Stimulated activated CD4-positive, alpha-beta T cell treated with anti-CD3 and anti-CD28 coated beads, Interleukin-2, amount 100 ng/mL, for 24 hours (primary cell): ENCODE measurements at places on chromosomes 3 and 15.
A peak's percentile ranks its signal among the peaks of the same experiment; 100 is the strongest.

GRCh38 chr15:65954289-65954741 lies 85.0 kb downstream of the RAB11A start:
- no peak for DNase-seq

- DNase-seq = no peak
Measured at GRCh38 chr3:46580675-46581074, 14.6 kb upstream of the LRRC2 start.

DNA sequence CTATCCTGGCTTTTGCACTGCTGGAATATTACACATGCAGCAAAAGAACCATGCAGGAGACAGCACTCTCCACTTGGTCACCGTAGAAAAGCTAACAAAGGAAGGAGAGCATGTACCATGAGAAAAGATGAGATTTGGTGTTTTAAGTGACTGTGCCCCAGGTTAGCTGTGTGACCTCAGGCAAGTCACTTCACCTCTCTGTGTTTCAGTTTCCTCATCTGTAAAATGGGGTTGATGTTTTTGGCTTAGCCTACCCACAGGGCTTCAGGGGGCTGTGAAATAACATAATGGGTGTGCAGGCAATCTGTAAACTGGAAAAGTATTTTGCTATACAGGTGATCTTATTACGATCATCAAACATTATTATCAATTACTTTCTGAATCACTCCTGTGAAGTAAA lies 69.3 kb upstream of the SLC6A11 start:
- no peak for DNase-seq

GRCh38 chr3:76669322-76669721 lies 370.6 kb upstream of the ROBO2 start:
- DNase-seq = no peak

DNA sequence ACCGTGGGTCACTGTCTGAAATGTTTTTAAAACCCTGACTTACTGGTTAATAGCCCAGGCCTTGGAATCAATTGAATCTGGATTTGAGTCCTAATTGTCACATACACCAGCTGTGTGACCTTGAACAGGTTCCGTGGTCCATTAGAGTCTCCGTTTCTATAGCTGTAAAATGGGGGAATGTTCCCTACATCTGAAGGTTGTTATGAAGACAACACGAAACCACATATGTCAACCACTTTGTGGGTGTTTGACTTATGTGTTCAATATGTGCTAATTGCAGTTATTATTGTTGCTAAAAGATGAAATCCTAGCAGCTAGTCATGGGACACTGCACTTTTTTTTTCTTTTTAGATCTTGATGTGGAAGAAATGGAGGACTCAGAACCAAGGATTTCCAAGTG lies 35.3 kb downstream of the ZBTB38 start:
- no peak for DNase-seq

DNA sequence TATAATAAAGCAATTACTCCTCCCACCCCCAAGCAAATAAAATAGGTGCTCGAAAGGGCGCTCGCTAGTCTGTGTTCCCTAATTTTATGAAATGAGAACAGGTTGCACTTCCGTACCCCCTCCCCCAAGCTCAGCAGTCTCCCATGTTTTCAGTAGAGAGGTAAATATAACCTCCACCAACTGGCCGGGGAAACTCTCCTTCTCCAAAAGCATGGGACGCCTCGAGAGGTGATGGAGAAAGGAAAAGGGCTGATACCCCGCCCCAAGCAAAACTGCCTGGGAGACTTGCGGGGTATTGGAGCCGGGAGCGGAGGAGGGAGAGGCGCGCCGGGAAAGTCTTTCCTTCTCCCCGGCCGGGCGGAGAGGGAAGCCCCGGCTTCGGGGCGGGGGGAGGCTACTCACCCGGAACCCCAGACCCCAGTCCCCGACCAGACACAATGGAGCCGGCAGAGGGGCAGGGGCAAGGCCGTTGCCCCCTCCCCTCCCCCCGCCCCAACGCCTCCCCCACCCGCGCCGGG lies 605 bp downstream of the DCUN1D1 start:
- peak; percentile 25 for DNase-seq

GRCh38 chr3:151537726-151538125 lies 76.9 kb upstream of the IGSF10 start:
- DNase-seq = no peak

GRCh38 chr3:24502690-24503089 lies 8.0 kb upstream of the THRB start:
- DNase-seq = no peak

DNA sequence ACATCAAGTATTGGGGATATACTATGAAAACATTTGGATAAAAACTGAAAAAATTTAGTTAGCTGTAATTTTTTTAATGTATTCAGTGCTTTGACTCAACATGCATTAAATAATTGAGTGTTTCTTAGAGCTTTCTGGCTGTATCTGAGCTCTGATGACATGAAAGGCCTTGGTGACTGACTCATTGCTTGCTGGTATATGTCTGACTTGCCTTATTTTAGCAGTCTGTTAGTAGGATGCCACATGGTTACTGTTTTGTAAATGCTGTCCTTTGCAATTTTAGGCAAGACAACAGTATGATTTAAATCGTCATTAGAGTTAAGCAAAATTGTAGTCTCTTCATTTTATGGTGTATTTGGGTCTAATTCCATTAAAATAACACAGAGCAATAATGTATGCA lies 199.2 kb downstream of the GHSR start:
- DNase-seq = no peak

DNA sequence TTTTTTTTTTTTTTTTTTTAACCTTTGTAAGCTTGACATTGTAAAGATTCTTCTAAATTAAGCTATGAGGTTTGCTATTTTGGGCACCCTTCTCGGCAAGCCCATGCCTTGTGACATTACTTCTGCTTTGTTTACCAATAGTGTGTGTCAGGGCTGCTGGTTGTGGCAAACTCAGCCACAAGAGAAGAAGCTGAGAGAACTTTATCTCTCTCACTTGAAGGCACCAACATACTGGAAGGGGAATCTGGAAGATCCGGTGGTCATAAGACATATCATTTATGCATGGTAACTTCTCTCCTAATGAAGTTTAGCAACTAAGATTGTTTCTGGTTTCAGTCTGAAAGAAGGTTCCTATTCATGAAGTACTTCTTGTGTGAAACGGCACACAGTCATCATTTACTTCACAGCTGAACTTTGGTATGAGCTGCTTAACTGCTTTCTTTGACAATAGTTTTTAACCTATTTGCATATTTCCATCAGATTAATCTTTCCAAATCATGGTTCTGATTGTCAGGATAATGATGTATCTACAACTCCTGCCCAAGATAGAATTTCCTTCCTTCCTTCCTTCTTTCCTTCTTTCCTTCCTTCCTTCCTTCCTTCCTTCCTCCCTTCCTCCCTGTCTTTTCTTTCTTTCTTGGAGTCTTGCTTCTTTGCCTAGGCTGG lies 189.3 kb downstream of the NFKBIZ start:
- DNase-seq = no peak

- DNase-seq = no peak
Measured at GRCh38 chr3:9157651-9158362, 91.6 kb downstream of the SRGAP3 start.

- peak; percentile 19 for DNase-seq
Measured at GRCh38 chr15:48965972-48966371, 2.3 kb upstream of the SHC4 start.

- DNase-seq = peak; percentile 53
Measured at GRCh38 chr3:31102196-31102879, 207.9 kb upstream of the GADL1 start.

- DNase-seq = no peak
Measured at GRCh38 chr15:28111543-28111942, 12.4 kb upstream of the OCA2 start.

- DNase-seq = no peak
Measured at GRCh38 chr3:25094932-25095685, 333.0 kb upstream of the RARB start.

GRCh38 chr15:42692997-42693396 lies 43.9 kb downstream of the CDAN1 start:
- DNase-seq = no peak

- no peak for DNase-seq
Measured at GRCh38 chr3:30320392-30320791, 286.0 kb upstream of the TGFBR2 start.

- DNase-seq = no peak
Measured at GRCh38 chr3:128767094-128767750, 41.2 kb downstream of the RAB7A start.

DNA sequence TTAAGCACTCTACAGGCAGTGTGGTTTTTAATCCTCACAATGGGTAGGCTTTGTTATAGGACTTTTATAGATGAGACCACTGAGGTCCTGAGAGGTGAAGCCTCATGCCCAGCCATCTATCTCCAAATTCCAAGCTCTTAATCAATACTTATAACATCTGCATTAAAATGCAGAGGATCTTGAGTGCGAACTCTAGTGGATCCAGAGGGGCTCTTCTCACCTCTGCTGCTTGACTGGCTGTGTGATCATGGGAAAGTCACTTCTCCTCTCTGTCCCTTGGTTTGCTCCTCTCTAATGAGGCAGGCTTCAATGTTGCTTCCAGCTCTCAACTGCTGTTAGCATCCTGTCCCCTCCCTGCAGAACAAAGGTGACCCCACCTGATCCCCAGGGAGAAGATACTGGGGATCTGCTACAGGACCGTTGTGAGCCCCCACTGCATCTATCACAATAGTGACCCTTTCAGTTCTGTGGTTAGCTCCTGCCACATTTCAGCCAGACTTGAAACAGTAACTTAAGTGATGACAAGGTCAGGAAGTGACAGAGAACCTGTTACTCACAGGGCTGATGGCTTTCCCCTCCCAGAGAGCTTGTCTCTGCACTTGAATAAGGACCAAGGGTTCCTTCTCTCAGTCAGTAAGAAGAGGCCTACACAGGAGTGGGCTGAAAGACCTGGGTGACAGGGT lies 1.3 kb downstream of the SLC27A2 start:
- peak; percentile 24 for DNase-seq

GRCh38 chr3:183962807-183963206 lies 54.9 kb downstream of the ABCC5 start:
- DNase-seq = no peak

DNA sequence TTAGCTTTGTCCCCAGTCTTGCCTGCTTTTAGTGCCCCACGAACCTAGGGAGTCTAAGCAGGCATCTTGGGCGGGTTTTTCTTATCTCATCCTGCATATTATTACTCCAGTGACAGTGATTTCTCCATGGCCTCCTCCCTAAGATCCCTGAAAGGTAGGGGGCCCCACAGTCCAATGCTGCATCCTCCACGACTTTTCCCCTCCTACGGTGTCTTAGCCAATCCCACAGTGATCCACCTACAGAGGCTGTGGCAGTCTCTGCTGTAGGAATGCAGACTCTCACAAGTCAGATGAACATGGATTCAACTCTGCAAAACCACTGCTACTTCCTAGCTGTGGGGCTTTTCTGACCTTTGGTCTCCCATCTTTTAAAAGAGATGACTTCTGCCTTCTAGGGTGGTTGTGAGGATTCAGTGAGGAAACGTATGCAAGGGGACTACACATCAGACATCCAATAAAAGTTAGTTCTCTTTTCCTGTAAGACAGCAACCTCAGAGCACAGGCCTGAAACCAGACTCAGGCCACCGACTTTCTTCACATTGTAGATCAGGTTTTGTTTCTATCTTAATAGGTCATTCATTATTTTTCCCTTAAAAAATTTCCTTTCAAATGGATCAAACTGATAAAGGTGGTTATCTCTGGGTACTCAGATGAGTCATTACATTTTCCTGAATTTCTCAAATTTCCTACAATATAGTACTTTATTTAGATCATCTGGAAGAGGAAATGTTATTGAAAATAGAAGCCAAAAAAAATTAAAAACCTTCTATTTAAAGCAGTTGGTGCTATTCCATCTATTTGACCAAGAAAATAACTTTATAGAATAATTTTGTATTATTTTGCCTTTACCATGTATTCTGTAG lies 23.2 kb downstream of the ILDR1 start:
- DNase-seq = no peak

- DNase-seq = no peak
Measured at GRCh38 chr3:163048881-163049280, 1552.3 kb downstream of the OTOL1 start.

DNA sequence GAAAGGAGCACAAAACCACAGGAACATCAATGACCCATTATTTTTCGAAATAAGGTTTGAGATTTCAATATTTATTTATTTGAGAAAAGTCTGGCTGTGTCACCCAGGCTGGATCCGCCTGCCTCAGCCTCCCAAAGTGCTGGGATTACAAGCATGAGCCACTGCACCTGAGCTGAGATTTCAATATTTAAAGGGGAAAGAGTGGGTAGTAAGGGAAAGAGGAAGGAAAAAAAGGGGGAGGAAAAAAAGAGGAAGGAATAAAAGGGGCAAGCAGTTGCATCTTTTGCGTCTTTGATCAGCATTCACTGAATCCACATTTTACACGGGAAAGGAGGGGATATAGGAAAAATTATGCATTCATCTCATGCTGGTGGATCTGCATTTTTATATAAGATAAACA lies 47.4 kb downstream of the ERICH6 start:
- DNase-seq = no peak

DNA sequence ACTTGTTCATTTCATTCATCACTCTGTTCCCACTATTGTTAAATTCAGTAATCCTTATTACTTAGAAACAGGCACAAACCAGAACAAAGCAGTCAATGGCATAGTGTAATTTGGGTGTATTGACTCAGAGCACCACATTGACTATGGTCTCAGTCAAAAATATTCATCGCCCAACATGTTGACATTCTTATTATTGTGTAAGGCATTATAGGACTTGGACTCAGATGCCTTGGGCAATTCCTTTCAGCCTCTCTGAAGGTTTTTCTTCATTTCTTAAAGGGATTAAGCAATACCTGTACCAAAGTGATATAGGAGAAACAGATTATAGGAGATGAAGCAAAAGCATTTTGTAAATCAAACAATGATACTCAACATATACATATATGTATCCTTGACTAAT lies 114.7 kb upstream of the BHLHE40 start:
- no peak for DNase-seq

GRCh38 chr15:62482785-62483429 lies 317.8 kb upstream of the C2CD4B start:
- no peak for DNase-seq

- DNase-seq = no peak
Measured at GRCh38 chr15:25241241-25241801, 197.5 kb downstream of the UBE3A start.

DNA sequence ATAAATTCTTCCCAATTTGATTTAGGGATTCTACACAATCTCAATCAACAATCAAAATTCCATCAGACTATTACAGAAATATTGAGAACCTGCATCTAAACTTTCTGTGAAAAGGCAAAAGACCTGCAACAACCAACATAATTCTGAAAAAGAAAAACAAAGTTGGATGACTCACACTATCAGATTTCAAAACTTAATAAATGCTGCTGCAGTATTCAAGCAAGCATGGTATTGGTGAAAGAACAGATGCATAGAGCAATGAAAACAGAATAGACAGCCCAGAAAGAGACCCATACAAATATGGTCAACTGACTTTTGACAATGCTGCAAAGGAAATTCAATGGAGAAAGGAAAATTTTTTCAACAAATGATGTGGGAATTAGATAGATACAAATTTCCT lies 477.1 kb upstream of the NR2F2 start:
- DNase-seq = no peak

GRCh38 chr3:133792171-133792763 lies 13.3 kb upstream of the SRPRB start:
- DNase-seq = no peak
